Right lung (tissue), 10 donors: ENCODE measurements at places on chromosomes 1 and 21. TPM values are rescaled to one million over a fixed set of nuclear protein-coding genes. Genes with fewer than 3 reads are reported as not detected.

DNA sequence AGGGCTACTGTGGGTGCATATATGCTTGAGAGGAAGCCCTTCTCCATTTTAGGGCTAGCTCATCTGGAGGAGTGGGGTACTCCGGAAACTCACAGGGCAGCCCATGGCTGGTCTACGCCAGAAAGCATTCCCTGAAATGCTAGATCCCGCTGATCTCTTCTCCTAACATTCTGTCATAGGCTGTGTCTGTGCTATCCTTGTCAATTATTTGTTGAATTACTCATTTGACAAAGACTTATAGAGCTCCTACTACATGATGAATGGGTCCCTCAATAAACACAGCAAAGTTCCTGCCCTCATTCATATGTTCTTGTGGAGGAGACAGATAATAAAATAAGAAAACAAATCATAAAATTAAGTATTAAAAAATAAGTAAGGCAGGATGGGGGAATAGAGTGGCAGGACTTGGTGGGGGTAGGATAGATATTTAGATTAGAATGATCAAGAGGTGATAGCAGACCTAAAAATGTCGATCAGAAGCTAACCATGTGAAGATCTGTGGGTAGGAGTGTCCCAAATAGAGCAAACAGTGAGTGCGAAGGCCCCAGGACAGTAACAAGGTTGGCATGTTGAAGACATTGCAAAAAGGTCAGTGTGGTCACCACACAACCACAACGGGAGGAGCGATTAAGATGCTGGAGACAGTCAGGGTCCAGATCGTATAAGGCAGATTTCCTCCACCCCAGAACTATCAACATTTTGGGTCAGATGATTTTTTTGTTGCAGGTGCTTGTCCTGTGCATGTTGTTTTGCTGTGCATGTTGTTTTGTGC is 13.2 kb downstream of the NGF start:
- no peak for DNase-seq

DNA sequence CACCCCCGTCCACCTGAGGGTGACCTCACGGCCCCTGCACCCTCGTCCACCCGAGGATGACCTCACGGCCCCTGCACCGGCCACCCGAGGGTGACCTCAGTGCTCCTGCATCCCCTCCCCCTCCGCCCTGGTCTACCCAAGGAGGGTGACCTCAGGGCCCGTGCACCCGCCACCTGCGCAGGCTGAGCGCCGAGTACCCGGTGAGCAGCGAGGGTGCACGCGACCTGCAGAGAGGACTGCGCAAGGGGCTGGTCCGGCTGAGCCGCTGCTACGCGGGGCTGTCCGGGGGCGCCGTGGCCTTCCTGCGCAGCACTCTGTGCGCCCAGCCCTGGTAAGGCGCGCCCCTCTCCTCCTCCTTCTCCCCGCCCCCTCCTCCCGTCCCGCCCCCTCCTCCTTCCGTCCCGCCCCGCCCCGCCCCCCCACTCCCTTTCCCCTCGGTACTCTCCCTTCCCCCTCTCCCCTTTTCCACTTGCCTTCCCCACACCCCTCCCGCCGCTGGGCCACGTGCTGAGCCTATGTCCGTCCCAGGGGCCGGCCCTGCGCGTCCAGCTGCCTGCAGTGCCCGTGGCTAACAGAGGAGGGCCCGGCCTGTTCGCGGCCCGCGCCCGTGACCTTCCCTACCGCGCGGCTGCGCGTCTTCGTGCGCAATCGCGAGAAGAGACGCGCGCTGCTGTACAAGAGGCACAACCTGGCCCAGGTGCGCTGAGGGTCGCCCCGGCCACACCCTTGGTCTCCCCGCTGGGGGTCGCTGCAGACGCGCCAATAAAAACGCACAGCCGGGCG is 28.4 kb downstream of the TRIM11 start:
- peak; percentile 78 for DNase-seq

- DNase-seq = no peak
Observed at GRCh38 chr1:46405724-46406123, 11.6 kb downstream of the FAAH start.

GRCh38 chr1:64038119-64038518 is 165.3 kb upstream of the UBE2U start:
- DNase-seq = no peak

DNA sequence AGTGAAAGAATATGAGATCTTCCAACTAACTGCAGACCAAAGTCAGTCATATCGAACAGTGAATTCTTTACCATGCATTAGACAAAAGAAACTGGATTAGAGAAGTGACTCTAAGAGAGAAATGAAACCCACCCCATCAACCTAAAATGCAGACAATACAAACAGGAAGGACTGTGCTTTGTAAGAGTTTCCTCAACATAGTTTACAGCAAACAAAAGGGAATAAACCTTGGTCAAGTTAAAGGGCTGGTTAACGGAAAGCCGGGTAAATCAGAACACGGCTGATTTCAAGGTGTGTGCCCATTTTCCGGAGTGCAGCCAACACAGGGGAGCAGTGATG is 39.2 kb downstream of the SIPA1L2 start:
- DNase-seq = no peak

GRCh38 chr1:226533220-226533619 is 15.3 kb upstream of the STUM start:
- DNase-seq = no peak

DNA sequence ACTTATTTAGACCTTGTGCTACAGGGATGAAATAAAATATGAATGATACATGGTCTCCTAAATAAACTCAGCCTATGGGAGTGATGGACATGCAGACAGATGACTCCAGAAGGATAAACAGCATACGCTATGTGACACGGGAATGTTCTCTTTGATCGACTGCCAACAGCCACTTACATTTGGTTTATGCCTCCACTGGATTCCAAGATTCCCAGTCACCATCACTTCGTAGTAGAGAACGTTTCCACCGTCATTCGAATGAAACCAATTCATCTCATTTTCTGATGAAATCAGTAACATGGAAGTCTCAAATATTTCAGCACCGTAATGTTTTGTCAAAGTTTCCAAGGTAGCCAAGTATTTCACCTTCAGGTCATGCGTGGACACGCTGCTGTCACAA is 99.7 kb downstream of the JAK1 start:
- no peak for DNase-seq

DNA sequence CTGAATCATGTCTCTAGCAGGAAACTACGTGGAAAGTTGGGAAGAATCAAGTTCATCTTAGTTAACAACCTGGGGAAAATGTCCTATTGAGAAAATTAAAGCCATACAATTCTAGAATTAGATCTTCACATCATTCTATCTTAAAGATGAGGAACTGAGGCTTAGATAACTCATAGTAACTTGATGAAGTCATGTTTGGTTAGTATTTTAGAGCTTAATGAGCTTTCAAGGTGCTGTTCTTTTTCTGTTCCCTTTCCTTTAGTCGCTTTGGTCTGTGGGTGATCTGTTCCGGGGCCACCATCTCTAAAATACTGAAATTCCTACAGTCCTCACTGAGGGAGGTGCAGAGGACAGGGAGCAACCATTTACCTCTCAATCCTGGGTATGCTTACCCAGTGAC is 4.3 kb upstream of the GLUL start:
- no peak for DNase-seq

Gene CCT3
- 272 TPM for polyA plus RNA-seq

Gene DNAI4
- 9.0 TPM for polyA plus RNA-seq
